ENCODE measurements at places on chromosomes 5 and 9. TPM values are rescaled to one million over a fixed set of nuclear protein-coding genes. Genes with fewer than 3 reads are reported as not detected.

Gene LRRC19
- not detected for polyA plus RNA-seq

Gene PFDN1
- polyA plus RNA-seq = 99.9 TPM

Gene RALGDS
- polyA plus RNA-seq = 8.5 TPM

Gene GFI1B
- polyA plus RNA-seq = not detected
